NCI-H2081 treated with DMSO at 0.1 percent for 48 hours (cell line): ENCODE measurements at places on chromosomes 12 and 14.

DNA sequence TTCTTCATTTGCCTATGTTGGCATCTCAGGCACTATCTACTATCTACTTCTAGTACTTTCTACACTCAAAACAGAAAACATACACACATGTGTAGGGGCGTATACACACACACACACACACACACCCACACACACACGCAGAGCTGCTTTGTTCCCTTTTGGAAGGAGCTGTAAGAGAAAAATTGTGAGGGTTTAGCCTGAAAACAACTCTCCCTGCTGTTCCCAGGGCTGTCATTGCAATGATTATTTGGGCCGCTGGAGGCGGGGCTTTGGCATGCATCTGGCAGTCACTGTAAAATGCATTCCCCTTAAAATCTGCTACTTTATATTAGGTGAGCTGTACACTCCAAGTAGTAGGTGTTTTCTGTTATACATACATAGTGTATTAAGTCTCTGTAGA is 29.1 kb upstream of the SLC38A2 start:
- no peak for DNase-seq

DNA sequence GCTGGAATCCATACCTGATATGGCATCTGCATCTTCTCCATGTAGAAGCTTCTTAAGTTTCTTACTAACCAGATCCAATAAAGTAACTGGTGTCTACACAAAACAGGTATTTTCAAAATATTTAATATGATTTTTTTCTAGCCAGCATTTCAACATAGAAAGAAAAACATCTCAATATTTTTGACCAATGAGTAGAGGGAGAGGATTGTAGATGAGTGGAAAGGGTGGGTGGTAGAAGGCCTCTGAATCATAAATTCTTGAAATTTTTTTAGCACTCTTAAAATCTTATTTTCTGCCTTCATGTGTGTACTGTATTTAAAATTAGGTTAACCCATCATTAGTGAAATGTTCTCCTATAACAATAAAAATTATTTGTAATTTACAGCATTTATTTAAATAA is 18.0 kb downstream of the DEPDC4 start:
- no peak for DNase-seq

- DNase-seq: no peak
Measured at GRCh38 chr14:105617201-105617777, 90.9 kb downstream of the TMEM121 start.

GRCh38 chr12:32896432-32897280 is at the start of gene PKP2:
Gene PKP2, minus strand, starts transcription at chr12:32896777. Its CDS starts 46 bp downstream, at chr12:32896731.
- peak; percentile 62 for DNase-seq

GRCh38 chr14:52695481-52696091 is at the start of gene ERO1A:
Gene ERO1A, minus strand, starts transcription at chr14:52695558. Its CDS starts 77 bp downstream, at chr14:52695481.
- peak; percentile 26 for DNase-seq

DNA sequence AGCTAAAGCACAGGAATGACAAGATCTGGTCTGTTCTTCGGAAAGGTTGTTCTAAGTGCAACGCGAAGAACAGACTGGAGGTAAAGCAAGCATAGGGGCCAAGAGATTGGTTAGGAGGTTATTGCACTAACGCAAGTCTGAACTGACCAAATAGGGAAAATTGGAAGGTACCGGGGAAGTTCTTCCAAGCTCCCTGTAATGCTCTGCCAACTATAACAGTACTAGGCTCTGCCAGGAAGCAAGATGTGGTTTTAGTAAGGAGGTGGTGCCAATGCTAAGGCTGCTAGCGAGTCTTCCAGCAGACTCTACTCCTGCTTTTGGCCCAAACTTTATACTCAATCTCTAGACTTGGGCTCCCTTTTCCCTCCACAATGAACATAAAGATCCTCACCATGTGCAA is 138.6 kb downstream of the PAWR start:
- DNase-seq: no peak

- DNase-seq: no peak
Measured at GRCh38 chr12:110619534-110619953, 5.6 kb downstream of the TCTN1 start.

DNA sequence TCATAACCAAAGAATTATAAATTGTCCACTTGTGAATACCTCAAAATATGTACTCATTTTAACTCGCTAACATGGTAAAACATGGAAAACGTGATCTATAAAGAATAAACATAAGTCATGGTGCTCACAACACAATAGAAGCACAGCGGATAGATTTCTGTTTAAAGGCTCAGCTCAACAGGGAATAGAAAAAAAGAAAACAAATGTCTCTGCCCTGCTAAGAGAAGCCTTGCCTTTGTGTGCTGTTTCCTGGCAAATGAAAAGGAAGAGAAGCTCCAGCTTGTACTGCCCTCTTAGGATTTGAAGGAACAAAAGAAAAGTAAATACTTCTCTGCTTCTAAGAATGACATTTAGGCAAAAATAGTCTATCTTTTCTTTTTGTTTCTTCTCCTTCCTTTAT is 121.0 kb upstream of the KRR1 start:
- DNase-seq: no peak

GRCh38 chr14:103633391-103633790 is 4.4 kb downstream of the KLC1 start:
- no peak for DNase-seq

DNA sequence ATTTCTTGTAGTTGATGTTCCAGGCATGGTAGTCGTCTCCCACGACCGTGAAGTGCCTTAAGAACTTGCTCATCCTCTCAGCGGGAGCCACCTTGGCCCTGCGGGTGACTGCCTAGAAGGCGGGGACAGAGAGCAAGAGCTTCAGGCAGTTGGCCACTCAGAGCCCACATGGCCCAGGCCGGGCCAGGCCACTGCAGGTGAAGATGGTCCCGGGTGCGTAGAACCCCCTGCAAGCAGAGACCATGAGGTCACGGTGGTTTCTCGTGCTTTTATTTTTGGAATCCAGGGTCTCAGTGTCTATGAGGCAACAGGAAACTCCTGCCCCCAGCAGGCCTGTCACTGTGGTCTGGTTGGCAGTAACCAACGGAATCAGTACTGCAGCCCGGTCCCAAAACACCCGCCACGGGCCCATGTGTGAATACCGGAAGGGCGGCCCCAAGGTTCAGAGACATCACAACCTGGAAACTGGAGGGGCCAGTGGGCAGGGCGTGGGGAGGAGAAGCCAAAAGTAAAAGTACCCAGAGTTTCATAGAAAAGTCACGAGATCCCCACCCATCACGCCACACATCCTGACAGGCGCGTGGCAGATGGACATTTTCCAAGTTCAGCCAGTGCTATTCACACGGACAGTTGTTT is 27.5 kb downstream of the HVCN1 start:
- no peak for DNase-seq
